Activated CD8-positive, alpha-beta T cell treated with anti-CD3 and anti-CD28 coated beads for 36 hours (primary cell): ENCODE measurements at places on chromosomes 11 and 22. TPM values are rescaled to one million over a fixed set of nuclear protein-coding genes. Genes with fewer than 3 reads are reported as not detected.

Gene GVQW3
- 4.2 TPM for total RNA-seq

Gene BSCL2
- total RNA-seq: 24.1 TPM

Gene FGF3
- total RNA-seq: not detected

Gene PKDREJ
- not detected for total RNA-seq

GRCh38 chr11:113773092-113773415 lies 438 bp downstream of the ZW10 start:
- peaks cover 2% of the 10 kb centered on the region for H3K27me3 ChIP-seq
- H3K36me3 ChIP-seq: peaks cover 8% of the 10 kb centered on the region
- DNase-seq: no peak

DNA sequence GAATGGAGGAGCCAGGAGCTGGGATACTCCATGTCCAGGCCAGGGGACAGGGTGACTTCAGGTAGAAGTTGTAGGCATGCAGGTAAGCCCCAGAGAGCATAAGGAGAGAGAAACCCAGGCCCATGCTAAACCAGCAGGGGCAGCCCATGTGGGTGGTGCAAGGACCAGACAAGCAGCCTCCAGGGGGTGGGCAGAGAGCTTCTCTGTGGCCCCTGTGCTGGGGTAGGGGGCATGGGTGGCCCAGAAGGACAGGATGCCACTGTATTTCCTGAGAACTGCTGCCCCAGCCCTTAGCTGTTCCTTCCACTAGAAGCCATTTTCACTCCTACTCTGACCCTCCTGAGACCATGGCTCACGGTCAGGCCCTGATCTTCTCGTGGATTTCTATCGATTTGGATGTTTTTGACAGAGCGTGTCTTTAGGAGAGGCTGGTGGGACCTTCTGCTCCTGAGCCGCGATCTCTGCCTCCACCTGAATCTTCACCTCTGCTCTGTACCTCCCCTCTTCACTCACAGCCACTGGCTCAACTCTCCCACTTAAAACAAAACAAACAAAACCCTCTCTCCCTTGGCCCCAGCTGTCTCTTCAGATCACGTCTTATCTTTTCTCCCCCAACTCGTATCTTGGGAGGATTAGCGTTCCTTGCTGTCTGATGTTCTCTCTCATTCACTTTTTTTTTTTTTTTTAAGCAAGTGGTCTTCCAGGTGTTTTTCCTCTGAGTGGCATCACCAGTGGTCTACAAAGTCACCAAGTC lies 112.2 kb downstream of the NECTIN1 start:
- no peaks in the 10 kb centered on the region for H3K36me3 ChIP-seq
- no peak overlapping the region for H3K4me3 ChIP-seq
- H3K4me1 ChIP-seq: no peaks in the 10 kb centered on the region
- no peak overlapping the region for H3K27ac ChIP-seq
- peaks cover 6% of the 10 kb centered on the region for H3K27me3 ChIP-seq
- no peak for DNase-seq
